ENCODE measurements at places on chromosomes 3 and 15.

DNA sequence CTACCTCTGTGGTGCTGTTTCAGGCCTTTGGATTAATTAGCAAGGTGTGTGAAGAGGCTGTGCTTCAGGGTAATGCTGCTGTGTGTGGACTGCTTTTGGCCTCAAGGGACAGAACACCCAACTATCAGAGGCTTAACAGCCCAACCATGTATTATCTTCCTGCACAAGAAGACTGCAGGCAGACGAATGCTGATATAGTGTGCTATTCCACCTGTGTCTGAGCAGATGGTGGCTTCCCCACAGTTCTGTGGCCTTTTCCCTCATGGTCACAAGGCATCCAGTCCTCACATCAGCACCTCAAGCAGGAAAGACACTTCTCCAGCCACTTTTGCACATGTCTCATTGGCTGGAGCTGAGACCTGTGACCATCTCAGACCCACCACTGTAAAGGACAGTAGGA lies 76.6 kb downstream of the CHCHD6 start:
- no peak for DNase-seq

DNA sequence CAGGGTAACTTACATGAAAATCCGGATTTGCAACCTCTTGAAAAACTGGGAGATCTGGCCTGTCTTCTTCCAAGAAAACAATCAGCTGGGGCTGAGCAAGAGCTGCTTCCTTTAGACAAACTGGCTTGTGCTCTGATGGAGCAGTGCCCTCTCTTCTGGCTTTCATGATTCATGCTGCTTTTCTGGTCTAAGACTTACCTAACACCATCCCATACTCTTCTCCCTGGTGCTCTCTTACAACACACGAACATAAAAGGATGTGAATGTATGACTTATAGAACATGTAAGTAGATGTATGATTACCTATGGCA lies 9.9 kb downstream of the TJP1 start:
- DNase-seq: no peak

- no peak for DNase-seq
Measured at GRCh38 chr15:92159481-92159880, 234.2 kb upstream of the ST8SIA2 start.

GRCh38 chr3:59262076-59262498 lies 212.3 kb upstream of the CFAP20DC start:
- DNase-seq: no peak

DNA sequence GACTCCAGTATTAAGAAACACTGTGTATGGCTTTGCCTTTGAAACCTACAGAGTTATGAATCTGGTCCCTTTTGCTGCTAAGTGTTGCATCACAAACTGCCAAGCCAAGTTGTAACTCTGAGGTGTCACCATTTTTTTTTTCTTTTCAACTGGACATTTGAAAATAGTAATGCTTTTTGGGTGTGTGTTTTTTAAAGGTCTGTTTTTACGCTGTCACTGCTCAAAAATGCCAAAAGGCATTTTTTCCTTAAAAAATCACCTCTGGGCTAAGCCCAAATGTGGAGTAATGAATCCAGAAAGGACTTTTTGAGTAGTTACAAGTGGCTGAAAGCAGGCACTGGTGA lies 9.5 kb downstream of the SMAD3 start:
- no peak for DNase-seq

GRCh38 chr15:59366333-59367021 lies 6.2 kb downstream of the MYO1E start:
- no peak for DNase-seq

DNA sequence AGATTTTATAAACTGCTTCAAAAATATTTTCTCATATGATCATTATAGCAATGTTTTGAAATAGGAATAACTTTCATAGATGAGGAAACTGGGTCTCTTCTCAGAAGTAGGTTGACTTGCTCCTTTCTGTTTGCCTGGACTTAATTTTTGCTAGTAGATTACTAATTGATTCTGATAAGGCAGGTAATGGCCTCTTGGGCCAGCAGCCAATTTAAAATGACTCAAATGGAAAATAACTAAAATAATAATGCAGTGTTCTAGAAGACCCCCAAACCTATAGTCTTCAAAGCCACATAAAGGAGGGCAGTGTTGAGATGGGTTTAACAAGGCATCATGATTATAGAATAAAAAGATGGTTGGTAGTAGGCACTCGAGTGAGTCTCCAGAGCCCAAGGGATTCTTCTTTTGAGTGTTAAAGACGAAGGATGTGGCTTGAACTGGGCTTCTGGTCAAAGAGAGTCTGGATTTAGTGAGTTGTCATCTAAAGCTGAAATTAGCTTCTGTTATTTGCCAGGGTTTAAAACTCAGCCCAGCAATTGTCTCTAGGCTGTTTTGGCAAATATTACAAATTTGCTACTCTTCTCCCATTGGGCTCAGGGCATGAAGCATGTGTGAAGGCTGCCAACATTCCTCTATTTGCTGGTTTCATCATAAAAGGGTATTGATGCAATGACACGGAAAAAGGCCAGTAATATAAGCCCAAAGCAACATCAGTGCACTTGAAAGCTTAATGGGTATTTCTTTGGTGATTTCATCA lies 297.1 kb upstream of the MEIS2 start:
- no peak for DNase-seq

- DNase-seq: no peak
Measured at GRCh38 chr15:70589221-70589620, 174.1 kb downstream of the UACA start.

GRCh38 chr15:58179741-58180381 lies 41.7 kb downstream of the AQP9 start:
- DNase-seq: no peak

DNA sequence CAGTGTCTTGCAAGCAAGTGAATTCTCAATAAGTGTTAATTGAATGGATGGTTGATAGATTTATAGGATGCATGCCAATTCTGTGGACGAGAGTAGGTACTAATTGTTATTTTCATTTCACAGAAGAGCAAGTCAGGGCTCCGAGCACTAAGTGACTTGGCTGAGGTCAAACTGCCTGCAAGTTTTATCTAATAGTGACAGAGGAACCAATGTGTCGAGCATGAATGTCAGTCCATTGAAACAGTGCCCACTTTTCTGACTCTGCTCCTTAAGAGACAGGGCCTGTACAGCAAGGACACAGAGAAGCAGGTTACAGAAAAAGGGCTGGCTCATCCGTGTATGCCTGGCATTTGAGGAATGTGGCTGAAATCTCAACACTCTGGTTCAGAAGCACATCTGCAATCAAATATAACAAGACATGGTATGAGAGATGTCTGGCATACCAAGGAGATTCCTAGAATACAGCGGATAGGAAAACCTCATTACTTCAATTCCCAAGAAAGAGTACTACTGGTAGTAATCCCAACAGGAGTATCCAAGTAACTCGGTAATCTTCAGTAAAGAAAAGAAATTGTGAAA lies 6.0 kb upstream of the B3GNT5 start:
- no peak for DNase-seq

DNA sequence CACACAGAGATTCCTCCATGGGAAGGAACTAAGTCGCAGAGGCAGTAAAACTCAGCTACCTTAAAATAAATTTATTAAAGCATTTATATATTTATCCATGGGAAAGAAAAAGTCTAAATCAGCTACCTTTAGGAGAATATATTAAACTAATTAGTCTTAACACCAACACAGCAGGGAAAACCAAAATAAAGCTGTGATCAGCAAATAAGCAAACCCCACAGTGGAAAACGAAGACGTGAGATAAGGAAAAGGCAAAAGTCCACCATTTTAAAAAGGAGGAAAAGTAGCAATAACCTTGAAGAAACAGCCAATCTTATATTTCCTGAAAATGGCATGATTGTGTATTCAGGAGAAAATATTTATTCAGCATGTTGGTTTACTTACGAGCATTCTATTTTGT lies 473.0 kb upstream of the ROBO2 start:
- DNase-seq: no peak

DNA sequence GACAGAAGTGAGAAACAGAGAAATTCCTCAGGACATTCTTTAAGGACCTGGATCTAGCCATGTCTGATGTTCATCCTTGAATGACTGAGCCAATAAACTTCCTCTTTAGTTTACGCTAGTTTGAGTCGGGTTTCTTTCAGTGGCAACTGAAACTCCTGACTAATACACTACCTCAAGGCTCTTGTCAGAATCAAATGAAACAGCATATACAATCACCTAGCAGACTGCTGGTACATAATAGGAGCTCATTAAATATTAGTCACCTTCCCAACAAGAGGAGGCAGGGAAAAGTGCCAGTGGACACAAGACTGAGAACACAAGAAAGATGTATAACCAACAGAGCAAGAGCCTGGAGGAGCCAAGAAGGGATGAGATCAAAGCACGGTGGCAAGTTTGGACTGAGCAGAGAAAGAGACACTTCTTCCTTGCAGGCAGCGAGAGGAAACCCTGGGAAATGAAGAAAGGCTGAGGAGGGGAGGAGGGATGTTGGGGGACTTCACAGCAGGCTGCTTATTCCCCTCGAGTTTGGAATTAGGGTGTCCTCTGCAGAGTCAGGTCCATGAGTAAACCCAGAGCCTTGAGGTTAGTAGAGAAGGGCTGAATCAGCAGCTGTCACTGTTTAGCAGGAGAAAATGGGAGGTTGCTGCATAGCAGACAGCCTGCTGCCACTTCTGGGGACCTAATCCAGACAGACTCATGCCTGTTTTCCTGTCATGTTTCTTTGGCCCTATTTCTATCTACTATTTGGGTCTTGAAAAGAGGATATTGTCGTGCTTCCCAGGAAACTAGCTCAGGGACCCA lies 73.3 kb downstream of the MRPL46 start:
- no peak for DNase-seq

DNA sequence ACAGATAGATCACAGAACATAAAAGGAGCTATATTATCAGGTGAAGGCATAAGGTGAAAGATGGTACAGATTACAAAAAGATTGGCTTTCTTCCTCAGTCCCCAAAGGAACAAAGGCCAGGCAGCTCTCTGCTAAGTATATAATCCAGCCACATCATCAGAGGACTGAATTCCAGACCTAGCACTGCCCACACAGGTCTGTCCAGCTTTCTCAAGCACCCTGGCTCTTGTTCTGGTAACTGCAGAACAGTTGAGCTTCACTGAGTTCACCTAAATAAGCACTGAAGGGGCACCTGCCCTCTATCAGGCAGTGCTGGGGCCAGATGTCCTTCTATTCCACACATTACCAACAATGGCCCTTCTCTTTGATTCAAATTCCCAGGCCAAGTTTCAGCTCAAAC lies 6.3 kb downstream of the DUOXA1 start:
- DNase-seq: no peak

GRCh38 chr15:54836052-54836795 lies 360.5 kb downstream of the RSL24D1 start:
- no peak for DNase-seq

GRCh38 chr15:72116731-72117485 lies 1.0 kb downstream of the MYO9A start:
- peak; percentile 1 for DNase-seq

- DNase-seq: no peak
Measured at GRCh38 chr3:124862006-124862405, 25.2 kb downstream of the ITGB5 start.

GRCh38 chr3:38255627-38256026 lies 10.0 kb upstream of the SLC22A13 start:
- DNase-seq: no peak

GRCh38 chr3:177889161-177889560 lies 647.1 kb upstream of the KCNMB2 start:
- DNase-seq: no peak
